Natural killer cell treated with Interleukin-12 subunit alpha and Interleukin-12 subunit beta and Interleukin-15 and Interleukin-18, amount 100 ng/mL, for 72 hours (primary cell): ENCODE measurements at places on chromosomes 1 and 21.

- no peak for DNase-seq
Observed at GRCh38 chr1:91176250-91176649, 154.4 kb upstream of the ZNF644 start.

DNA sequence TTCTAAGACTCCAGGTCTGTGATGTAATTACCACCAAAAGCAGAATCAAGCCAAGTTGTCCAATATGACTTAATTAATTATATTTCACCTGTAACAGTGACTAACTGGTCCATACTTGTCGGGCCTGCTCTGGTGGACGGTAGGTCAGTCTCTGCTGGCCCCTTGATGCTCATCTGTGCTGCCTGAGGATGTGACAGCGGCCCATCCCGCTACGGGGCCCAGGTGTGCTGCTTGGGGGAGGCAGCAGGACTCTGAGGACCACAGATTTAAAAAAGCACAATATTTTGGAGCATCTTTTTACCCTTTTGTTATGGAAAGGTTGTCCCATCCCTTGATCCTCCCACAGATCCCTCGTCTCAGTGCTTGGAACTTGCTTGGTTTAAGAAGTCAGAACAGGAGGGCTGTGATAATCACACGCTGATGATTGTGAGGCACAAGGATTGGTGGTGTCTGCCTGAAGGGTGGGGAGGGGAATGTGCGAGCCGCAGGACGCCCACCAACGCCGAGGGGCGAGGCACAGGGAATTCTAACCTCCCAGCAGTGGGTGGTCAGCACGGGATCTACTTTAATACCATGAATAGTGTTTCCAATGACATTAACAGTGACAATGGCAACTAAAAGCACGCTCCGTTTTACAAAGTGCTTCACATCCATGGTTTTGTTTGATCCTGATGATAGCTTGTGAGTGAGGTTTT lies 27.8 kb upstream of the UMODL1 start:
- DNase-seq: no peak

DNA sequence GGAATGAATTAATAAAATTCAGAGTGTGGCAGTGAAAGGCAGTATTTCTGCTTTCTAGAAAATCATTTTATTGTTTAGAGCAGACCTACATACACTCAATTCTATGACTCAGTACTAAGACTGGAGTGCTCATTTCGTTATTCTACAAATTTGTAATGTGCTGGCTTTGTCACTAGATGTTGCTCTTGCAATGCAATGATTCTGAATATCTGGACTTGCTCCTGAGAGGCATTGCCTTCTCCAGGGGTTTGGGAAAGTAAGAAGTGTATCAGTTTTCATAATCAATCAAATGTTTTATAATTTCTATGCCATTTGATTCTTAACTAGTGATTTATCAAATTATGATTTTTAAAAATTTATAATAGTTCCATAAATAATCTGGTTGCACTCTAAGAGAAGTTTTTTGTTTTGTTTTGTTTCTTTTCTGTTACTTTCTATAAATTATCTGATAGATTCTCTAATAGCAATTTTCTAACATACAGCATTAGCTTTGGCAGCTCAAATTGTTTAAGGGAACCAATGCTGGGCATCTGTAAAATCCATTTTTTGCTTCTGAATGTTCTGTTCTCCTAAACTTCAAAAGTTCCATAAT lies 280.5 kb upstream of the SGIP1 start:
- no peak for DNase-seq

- DNase-seq: no peak
Observed at GRCh38 chr1:111990026-111990877, 784 bp upstream of the KCND3 start.

GRCh38 chr1:232139444-232139843 lies 490.5 kb downstream of the SIPA1L2 start:
- DNase-seq: no peak

DNA sequence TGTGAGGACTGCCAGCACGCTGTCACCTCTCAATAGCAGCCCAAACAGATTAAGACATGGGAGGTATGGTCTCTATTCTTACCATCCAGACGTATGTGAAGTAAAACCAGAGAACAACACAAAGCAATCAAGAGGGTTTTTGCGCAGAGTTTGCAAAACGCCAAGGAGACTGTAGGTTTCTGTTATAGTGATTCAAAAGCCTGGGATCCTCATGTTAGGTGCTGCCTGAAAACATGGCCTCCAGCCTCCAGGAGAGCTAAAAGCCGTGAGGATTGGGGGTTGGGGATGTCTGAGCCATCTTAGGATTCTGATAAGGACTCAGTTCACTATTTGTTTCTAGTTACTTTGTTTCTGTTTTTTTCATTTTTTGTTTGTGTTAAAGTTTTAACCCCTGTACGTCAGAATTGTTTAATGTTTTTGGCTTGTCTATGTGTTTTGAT lies 4.2 kb upstream of the CCT8 start:
- DNase-seq: no peak

DNA sequence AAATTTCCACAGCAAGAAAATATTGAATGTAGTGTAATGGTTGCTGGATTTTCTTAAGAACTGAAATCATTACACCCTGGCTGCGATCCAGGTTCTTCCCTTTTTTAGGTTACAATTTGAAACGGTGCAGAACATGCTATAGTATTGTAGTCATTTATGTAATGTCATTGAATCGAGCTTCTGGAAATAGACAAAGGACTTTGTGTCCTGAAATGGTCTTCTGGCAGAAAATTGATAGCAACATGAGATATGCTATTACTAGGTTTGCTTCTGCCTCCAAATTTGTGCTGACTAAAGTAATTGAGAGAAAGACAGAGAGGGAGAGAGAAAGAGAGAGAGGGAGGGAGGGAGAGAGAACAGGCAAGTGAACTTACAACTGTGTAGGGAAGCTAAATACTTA lies 146.2 kb upstream of the NFIA start:
- DNase-seq: no peak

DNA sequence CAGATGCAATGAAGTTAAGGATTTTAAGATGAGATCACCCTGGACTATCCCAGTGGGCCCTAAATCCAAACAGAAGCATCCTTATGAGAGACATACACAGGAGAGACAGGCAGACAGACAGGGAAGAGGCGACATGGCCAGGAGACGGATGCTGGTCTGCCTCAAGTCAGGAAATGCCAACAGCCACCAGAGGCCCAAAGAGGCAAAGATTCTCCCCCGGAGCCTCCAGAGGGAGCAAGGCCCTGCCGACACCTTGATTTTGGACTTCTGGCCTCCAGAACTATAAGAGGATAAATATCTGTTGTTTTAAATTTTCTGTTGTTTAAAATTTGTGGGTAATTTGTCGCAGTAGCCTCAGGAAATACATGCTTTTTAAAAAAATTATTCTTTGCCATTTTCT lies 116.4 kb downstream of the GLIS1 start:
- no peak for DNase-seq

DNA sequence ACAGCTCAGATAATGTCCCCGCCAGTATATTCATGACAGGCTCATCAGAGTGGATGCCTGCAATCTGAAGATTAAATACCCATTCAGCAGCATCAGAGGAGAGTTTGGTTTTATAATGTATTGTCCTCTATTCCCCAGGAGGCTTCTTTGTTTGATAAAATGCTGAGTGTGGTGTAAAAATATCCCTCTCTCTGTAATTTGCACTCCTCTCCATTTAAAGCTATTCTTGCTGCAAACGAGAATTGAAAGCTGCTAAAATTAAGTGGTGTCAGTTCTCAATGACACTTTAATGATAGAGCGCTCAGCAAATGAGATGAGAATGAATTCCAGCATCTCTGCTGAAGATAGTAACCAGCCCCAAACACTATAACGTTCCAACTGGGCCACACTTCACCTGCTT lies 205.7 kb upstream of the RRP15 start:
- DNase-seq: no peak

DNA sequence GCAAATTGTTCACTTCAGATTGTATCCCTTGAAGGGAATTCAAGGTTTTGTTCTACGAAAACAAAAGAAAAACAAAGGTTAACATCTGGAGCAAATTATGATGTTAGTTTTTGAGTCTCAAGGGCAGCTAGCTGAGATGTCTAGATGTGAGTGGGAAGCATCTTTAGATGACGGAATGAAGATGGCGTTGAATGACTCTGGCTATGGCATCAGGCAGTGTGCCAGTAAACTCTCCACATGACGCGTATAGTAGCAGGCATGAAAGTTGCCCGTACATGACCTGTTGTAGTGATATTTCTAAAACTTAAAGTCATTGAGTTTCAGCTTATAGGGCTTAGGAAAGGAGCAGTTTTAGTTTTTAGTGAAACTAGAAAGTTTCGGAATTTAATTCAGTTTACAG lies 12.3 kb upstream of the SDC3 start:
- DNase-seq: no peak

- no peak for DNase-seq
Observed at GRCh38 chr1:157450106-157450505, 102.2 kb downstream of the FCRL5 start.

DNA sequence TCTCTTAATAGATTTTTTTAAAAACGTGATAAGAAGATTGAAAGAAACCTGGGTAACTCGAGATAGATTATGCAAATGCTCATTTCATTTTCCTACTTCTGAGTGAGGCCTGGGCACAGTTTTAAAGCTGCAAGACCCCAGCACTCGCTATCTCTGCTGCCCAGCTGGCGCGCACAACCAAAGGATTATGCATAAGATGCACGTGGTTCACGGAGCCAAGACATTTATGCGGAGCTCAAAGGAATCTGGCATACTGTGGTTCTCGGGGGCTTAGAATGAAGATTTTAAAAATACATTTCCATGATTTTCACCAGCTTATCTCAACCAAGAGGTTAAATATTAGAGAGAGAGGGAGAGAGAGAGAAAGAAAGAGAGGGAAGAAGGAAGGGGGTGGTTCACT lies 210.9 kb downstream of the DSCAM start:
- DNase-seq: no peak

- no peak for DNase-seq
Observed at GRCh38 chr1:162678439-162678838, 46.2 kb downstream of the DDR2 start.

GRCh38 chr1:29022620-29023019 lies 101.1 kb downstream of the TMEM200B start:
- no peak for DNase-seq

DNA sequence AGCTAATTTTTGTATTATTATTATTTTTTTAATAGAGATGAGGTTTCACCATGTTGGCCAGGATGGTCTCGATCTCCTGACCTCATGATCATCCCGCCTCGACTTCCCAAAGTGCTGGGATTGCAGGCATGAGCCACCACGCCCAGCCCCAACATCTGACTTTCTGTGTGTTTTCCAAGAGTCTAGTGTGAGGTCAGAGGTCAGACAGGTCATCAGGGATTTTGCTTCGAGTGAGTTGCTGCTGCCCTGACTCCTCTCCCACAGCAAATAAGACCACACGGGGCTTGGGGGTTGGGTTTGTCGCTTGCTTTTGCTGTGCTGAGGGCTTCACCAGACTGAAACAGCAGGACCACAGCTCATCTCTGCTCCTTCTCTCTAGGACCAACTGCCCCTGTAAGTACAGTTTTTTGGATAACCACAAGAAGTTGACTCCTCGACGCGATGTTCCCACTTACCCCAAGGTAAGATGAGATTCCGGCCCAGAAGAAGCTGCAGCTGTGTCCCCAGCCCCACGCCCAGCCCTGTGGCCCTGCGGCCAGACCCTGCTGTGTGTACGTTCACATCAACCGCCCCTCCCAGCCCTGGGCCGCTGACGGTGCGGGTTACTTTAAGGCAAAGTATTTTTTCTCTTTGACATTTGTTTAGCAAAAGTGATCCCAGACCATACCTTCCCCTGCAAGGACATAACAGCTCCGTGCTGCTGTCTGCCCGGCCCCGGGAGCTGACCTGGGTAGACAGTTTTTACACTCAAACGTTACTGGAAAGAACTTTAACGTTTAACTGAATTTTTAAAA lies 97.5 kb downstream of the PDE9A start:
- no peak for DNase-seq

DNA sequence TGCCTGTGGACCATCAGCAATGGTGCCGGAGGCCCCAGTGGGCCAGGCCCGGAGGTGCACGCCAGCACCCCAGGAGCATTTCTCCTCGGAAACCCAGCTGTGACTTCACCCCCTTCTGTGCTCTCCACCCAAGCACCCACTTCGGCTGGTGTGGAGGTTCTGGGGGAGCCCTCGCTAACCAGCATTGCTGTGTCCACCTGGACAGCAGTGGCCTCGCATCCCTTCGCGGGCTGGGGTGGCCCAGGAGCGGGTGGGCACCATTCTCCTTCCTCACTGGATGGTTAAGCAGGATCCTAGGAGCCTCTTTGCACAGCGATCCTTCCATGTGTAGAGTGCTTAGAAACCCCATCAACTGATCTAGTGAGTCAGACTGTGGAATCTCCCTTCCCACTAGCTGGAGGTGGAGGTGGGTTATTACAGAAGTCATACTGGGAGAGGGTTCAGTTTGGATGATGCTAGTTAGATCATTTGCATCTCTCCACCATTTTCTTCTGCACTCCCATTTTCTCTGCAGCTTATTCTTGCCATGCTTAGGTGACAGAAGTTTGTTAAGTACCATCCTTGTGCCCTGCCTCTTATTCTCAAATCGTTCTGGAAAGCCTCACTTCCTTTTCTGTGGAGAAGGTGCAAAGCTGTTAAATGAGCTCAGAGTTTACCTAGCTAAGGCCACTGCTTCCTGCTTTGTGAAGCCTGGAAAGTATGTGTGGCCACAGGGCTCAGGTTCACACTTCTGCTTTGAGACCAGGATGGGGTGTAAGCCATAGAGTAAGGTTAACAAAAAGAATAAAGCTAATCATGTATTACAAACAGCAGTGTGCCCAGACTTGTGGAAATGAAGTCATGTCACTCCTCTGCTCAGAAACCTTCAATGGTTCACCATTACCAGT lies 32.3 kb downstream of the TBX19 start:
- DNase-seq: no peak

DNA sequence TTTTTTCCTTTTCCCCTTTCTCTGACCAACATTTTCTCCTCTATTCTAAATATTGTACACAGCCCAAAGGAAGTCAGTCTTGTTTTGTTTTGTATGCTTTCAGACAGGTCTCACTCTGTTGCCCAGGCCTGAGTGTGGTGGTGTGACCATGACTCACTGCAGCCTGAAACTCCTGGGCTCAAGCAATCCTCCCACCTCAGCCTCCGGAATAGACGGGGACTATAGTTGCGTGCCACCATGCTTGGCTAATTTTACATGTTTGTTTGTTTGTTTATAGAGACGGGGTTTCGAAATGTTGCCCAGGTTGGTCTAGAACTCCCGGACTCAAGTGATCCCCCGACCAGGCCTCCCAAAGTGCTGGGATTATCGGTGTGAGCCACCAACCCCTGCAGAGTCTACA lies 72.8 kb downstream of the NRIP1 start:
- no peak for DNase-seq

GRCh38 chr1:116664366-116664977 lies 3.1 kb downstream of the IGSF3 start:
- no peak for DNase-seq

- no peak for DNase-seq
Observed at GRCh38 chr1:58714544-58714943, 14.7 kb upstream of the MYSM1 start.

DNA sequence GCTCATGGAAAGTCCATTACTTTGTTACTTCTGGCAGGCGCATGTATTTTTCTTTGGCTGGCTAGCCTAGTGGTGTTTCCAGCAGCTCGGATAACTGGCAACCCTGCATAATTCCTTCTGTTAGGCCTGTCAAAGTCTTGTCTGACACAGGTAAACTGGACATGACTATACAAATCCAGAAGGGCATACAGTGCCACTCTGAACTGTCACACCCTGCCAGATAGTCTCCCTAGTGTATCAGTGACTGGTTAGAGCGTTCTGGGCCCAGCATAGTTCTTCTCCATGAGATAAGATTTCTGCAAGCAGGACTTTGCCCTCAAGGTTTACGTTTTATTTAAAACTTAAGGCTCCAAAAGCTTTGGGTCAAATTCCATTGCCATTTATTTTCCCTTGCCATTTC lies 177.7 kb upstream of the GORAB start:
- no peak for DNase-seq

- no peak for DNase-seq
Observed at GRCh38 chr1:179761846-179762640, 19.0 kb downstream of the FAM163A start.
